ENCODE measurements at places on chromosomes 4 and X.

DNA sequence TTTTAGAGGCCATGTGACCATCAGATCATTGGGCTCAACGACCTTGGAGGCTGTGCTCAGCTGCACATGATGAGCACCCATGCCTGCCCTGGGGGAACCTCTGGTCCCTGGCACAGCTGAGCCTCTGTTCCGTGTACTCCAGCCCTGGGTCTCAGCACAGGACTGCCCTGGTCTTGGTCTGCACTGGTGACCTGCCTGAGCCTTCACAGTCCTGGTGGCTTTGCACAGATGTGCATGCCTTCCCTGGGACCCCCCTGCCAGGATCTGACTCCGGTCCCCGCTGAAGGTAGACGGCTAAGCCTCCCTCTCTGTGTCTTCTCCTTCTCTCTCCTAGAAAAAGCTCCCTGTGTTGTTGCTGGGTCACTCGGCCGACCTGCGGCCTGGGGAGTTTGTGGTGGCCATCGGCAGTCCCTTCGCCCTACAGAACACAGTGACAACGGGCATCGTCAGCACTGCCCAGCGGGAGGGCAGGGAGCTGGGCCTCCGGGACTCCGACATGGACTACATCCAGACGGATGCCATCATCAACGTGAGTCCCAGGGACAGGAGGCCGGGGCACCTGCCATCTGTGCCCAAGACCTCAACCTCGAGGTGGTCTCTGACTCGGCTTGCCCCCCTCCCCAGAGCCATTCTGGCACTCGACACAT lies 21.6 kb downstream of the HTRA3 start:
- no peak for DNase-seq

- no peak for DNase-seq
These were observed 173.4 kb downstream of the RTL9 start for GRCh38 chrX:110531873-110532580.

DNA sequence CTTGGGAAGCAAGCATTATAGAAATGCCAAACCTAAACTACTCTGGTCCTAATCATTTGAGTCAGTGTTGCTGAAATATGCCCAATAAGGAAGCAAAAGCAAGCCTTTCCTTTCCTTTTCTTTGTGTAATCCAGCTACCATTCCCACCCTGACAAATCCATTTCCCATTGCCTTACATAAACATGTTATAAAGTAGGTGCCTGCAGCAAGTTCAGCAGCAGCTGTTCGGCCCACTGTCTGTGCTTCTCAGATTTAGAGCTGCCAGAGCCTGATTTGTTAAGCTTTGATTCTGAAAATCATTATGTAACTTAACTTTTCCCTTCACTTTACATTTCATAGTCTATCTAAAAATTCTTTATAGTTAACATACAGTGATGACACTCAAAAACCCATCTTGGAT lies 148.6 kb downstream of the EPHA5 start:
- DNase-seq: no peak

DNA sequence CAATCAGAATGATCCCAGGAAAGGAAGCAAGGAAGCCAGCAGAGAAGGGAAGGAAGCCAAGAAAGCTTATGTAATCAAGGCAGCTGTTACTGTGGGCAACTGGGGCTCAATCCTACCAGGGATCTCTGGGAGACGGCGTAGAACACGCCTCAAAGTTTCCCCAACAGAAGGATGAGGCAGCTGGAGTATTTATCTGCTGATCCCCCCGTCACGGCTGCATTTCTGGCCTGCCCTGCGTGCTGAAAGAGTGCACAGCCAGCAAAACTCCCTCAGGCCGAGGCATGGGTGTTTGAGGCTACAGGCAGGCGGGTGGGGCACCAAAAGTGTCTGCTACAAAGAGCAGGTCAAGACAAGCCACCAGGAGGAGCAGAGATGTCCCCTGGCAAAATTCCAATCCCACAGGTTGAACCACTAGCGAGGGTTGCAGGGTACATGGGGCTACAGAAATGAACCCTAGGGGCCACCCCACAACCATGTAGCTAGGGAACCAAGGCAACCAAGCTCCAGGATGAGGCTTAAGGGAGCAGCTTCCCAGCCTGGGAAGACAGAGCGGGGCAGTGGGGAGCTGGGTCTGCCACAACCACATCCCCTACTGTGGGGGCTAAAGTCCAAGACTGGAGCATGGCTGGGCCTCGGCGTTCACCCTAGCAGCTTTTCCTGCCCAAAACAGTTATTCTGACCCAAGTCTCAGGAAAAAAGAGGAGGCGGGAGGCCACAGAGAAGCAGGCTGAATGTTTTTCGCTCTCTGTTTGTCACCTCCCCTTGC lies 113.4 kb downstream of the BCOR start:
- no peak for DNase-seq

DNA sequence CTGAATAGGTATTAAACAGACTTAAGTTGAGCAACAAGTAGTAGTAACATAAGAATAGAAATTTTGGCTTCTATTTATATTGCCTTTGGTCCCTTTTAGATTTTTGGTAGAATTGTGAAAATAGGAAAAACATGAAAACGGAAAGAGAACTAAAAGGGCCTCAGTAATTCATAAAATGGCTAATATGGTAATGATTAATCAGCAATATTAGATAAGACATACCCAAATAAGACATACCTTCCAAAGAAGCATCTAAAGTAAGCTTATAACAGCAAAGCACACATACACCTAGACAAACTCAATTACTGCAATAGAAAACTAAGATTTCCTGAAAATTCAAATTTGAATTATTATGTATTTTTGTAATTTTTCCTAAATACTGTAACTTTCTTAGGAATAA lies 46.4 kb downstream of the CHIC2 start:
- DNase-seq: no peak

GRCh38 chrX:49988143-49988542 lies 65.7 kb downstream of the CLCN5 start:
- DNase-seq: no peak

All from DMS79 (cell line).